RCC 7860 (cell line): ENCODE measurements at places on chromosomes 11 and 22.
A peak's percentile ranks its signal among the peaks of the same experiment; 100 is the strongest.

- no peak for DNase-seq
Measured at GRCh38 chr11:93958991-93959390, 62.2 kb upstream of the HEPHL1 start.

- DNase-seq: peak; percentile 28
Measured at GRCh38 chr11:119323532-119324033, 6.7 kb upstream of the MCAM start.

- DNase-seq: peak; percentile 88
Measured at GRCh38 chr11:62560566-62561103, 13.1 kb downstream of the EEF1G start.

GRCh38 chr11:36160091-36160490 is 129.1 kb downstream of the COMMD9 start:
- DNase-seq: no peak

- no peak for DNase-seq
Measured at GRCh38 chr11:127056338-127056971, 55.9 kb upstream of the KIRREL3 start.
